ENCODE measurements at places on chromosomes 16 and 17.

GRCh38 chr16:55687802-55688201 is 32.0 kb downstream of the SLC6A2 start:
- DNase-seq = no peak

GRCh38 chr16:70576431-70577255 is 53.0 kb downstream of the SF3B3 start:
- DNase-seq = peak; percentile 33

DNA sequence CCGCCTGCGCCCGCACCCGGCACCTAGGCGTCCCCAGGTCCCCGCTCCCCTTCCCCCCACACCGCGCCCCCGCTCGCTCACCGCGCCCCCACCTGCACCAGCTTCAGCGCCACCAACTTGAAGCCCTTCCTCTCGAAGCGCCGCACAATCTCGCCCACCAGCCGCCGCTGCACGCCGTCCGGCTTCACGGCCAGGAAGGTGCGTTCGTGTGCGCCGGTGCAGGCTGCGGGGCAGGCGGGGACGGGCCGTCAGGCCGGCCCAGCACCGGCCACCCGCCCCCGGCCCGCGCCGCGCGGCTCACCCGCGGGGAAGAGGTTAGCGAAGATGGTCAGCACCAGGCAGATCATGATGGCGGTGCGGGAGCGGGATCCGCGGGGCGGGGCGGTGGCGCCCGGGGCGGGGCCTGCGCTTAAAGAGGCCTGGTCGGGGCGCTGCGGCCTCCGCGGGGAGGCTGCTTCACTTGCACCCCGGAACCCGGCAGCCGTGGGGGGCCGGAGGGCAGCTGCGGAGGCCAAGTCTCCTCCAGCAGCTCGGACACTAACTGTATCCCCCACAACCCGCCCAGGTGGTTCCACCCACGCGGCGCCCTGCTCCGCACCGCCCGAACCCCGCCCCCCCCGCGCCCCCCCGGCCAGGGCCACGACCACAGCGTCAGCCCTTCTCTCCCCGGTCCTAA is at the start of gene NME3:
TSS of gene NME3 (minus strand) at position 356 of the 676 bp plus-strand sequence. CDS start at position 347, 9 bp downstream.
- no peak for DNase-seq

DNA sequence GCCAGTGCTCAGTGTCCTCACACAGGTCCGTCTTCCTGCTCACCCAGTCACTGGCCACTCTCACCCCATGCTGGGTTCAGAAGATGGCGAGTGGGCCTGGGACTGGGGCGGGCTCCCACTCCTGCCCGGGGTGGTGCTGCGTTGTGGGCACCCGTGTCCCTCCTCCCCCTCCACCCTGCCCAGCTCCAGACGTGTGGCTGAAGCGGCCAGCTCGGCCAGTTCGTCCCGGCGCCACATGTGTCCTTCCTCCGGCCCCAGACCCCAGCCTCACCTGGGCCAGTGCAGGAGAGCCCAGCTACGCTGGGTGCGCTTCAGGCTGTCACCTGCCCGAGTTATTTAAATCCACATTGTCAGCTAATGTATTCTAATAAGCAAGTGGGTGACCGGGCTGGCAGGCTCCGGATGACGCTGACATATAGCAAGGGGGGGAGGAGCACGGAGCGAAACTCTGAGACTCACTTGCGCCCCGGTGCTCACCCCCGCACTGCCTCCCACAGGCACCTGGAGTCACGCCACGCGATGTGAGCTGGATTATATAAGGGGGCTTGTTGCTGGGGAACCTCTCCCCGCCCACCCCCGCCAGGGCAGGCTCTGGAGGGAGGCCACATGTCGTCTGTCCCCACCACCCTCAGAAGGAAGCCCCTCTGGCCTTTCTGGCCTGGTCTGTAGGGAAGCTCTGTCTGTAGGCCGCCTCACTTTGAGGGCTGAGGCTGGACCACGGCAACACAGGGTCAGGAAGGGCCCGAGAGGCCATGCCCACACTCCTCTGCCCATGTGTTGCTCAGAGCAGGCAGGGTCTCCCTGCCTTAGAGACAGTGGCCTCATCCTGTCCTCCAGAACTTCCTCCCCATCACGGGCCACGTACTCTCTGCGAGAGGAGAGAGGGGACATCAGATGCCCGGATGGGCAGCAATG is 7.1 kb upstream of the BAIAP2 start:
- DNase-seq = no peak

GRCh38 chr16:31201582-31202413 is 762 bp downstream of the PYCARD start:
- no peak for DNase-seq

All from left renal cortex interstitium (tissue), 4 donors.